ENCODE measurements at places on chromosomes 7 and 10.

DNA sequence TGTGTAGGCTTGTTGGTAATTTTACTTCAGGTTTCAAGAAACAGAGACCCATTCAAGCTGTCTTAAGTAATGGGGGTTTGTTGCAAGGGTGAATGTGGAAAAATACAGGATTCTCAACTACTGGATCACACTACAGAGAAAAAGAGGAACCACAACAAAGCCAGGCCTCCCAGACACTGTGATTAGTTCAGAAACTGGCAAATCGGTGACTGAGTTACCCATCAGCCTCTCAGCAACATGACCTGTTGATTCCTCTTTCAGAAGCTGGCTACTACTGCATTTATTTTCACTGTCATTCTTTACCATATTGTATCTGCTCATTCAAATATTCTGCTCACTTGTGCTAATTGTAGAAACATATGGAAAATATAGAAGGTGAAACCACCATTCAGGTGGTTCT is 16.0 kb downstream of the CCDC71L start:
- no peak for DNase-seq

GRCh38 chr7:156944876-156945275 is 4.6 kb upstream of the NOM1 start:
- no peak for DNase-seq

DNA sequence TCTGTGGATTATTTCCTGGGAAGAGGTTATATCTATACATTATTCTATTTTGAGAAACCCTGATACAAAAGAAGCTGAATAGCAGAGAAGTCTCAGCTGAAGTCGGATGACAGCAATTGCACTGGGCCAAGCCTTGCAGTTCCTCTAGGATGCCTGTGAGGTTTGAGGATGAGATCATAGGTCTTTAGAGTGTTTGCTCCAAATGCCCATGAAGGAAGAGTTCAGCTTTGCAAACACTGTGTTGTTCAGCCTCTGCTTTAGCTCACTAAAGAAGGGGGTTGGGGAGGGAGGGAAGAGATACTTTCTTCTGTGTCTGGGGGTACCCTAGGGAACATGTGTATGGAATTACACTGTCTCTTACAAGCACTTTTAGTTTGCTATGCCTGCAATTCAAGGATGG is 282.5 kb upstream of the NRP1 start:
- no peak for DNase-seq

DNA sequence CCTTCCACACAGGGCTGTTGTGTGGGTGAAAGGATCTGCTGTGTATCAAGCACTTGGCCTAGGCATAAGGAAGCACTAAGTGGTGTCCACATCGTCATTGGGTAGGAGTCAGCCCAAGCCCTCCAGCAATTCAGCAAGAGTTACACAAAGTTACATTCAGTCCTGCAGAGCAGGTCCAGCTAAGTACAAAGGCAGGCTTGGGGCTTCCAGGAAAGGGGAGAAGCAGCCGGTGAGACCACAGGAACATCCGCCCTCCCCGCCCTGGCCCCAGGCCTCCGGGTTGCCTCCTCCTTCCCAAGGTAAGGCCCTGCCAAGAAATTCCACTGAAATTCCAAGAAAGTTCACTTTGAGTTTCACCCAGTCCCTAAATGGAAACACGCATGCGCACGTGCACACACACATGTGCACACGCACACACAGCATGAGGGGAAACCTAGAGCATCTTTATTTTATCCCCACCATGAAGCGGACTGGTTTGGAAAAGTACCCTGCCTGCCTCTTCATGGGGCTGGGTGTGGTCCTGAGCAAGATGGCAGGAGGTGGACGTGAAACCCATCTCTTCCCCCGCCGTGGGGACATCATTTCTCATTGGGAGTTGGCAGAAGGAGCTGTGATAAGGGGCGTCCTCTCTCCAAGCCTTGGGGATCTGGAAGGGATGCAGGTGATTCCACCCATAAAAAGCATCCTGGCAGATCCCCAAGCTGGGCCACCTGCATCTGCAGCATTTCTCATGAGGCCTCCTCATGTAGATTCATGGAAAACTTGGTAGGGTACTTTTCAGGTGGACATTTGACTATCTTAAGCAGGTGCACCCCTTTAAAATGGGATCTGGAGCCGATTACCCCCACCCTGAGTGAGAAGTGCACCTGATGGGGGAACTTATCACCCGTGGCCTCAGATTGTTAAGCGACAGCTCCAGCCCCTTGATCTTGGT is 69.1 kb upstream of the NANOS1 start:
- no peak for DNase-seq

GRCh38 chr10:96501985-96502384 is 11.7 kb downstream of the TLL2 start:
- no peak for DNase-seq

DNA sequence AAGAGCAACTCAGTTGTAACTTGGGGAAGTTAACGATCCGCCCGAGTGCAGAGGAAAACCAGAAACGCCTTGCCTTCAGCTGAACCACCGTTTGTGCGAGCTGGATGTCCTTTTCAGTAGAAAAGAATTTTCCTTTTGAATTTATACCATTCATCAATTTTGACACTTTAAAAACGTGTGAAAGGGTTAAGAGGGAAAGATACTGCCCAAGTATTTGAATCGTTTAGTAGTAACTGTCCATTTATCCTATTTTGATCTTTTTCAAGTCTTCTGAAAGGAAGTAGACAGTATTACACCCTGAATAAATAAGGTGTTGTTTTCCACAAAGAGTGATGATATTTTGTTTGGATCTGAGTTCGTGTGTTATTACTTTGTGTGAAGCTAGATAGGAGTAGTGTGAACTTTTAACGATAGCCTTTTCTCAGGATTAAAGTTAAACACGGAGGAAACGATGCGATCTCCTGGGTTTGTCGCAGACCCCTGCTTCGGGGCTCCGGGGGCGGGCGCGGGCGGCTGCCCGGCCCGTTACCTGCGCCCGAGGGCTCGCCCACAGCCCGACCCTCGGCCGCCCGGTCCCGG is 830 bp upstream of the BMI1 start:
- DNase-seq: no peak

DNA sequence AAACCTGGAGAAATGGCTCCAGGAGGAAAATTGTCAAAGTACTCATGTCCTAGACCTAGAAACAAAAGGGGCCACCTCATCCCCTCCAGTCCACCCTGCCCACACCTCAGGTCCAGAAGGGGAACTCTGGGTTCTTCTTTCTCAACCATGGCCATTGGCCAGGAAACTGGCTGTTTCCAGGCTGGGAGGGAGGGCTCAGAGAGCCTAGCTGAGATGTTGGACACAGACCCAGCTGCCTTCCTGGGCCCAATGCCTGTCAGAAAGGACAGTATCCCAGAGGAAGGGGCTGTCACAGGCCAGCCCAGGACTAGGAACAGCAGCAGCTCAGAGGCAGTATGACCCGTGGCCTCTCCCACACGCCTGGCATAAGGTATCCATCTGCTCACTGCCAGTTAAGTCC is 9.6 kb downstream of the GRID1 start:
- no peak for DNase-seq

DNA sequence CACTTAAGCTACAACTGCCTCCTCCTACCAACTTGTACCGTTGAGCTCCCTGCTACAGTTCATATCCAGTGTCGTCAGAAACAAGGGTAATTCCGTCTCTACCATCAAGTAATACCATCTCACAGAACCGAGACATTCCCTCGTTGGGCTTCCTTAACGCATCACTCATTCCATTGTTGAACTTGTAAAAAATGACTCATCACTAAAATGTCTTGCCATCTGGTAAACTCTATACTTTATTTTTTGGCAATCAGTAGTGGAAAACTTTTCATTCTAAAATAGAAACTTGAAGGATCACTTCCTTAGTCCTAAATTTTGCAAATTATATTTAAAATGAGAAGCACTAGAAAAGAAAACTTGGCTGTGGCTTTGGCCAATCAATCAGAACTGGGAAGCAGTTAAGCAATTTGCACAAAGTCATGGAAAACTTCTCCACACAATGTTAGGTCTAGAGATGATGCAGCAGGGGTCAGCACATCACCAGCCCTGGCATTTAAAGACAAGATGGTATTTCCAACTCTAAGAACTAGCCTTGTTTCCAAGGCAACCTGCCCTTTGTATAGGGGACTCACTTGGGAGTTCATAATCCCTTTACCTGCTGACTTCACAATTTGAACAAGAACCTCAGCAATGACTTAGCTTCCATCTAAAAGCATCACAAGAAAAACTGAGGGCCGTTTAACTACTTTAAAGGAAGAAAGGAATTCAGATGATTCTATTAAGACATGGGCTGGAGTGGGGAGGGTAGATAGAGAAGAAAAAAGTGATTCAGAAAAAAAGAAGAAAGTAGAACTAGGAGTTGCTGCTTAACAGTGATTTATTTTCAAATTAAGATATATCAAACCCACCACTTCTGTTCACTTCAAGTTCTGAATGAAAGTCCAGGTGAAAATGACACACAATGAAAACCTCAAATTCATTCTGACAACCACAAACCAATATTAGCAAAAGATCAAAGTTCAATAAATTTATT is 288.1 kb downstream of the PARD3 start:
- no peak for DNase-seq

GRCh38 chr7:24216576-24217125 is 67.3 kb upstream of the NPY start:
- DNase-seq: no peak

GRCh38 chr10:50210876-50211275 is 40.4 kb downstream of the ASAH2 start:
- DNase-seq: no peak

DNA sequence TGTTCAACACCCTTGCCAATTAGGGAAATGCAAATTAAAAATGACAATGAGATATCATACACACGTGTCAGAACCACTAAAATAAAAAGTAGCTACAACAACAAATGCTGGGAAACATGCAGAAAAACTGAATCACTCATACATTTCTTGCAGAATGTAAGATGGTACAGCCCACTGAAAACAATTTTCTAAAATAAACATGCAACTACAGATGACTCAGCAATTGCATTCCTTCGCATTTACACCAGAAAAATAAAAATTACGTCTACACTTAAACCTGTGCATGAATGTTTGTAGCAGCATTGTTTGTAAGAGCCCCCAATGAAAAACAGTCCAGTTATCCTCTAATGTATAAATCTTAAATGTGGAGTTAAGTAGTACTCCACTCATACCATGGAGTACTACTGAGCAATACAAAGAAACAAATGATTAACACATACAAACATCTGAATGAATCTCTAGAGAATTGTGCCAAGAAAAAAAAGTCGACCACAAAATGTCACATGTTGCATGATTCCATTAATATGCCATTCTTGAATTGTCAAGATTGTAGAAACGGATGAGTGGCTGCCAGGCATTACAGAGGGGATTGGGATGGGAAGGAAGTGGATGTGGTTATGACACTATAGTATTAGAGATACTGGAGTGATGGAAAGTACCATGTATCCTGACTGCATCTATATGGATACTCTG is 134.6 kb upstream of the NPSR1 start:
- DNase-seq: no peak

DNA sequence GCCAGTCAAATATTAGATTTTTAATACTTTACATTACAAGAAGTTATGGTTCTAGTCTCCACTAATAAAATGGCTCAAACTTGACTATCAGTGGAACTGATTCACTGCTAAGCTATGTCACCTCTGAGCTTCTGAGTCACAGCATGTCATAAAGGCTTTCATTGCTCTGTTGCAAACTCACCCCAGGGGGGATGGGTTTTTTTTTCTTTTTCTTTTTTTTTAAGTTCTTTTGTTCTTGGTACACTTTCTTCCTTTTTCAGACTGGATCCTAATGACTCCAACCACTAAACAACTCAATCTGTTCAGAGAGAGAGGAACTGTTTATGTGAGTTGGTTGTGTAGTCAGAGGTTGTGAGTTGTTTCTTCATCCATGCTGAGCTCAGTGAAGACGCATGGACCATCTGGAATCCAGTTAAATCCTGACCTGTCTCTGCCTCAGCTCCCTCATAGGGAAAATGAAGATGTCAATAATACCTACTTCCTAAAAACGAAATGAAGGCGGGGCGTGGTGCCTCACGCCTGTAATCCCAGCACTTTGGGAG is 11.0 kb downstream of the MYOF start:
- no peak for DNase-seq

DNA sequence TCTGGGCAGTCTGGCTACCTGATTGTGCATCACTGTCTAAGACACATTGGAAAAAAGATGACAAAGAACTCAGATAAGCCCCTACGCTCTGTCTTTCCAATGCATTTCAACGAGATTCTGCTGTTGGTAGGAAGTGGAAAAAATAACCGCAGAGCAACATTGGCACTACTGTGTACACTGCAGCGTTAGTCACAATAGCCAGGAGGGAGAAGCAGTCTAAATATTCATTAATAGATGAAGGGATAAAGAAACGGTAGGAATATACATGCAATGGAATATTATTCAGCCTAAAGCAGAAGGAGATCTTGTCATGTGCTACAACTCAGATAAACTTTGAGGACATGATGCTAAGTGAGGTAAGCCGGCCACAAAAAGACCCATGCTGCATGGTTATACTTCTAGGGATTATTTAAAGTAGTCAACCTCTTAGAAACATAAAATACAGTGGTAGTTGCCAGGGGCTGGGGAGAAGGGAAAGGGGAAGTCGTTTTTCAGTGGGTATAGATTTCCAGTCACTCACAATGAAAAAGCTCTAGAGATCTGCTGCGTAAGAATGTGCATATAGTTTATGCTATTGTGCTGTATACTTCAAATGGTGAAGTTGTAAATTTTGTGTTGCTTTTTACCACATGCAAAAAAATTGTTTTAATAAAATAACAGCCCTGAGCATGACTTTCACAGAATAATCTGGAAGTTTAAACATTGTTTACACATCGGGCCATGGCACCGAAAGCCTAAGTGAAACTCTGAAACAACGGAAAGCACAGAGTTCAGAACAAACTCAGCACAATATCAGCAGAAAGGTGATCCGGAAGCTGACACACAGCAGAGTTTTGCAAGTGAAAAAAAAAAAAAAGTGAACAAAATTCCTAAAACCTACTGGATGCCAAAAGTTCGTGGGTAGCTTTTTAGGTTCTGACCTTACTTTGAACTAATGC is 40.1 kb downstream of the ELMO1 start:
- no peak for DNase-seq

GRCh38 chr10:48251152-48251524 is 23.4 kb downstream of the FRMPD2 start:
- DNase-seq: no peak

GRCh38 chr10:12974491-12975199 is 26.9 kb downstream of the CCDC3 start:
- no peak for DNase-seq

DNA sequence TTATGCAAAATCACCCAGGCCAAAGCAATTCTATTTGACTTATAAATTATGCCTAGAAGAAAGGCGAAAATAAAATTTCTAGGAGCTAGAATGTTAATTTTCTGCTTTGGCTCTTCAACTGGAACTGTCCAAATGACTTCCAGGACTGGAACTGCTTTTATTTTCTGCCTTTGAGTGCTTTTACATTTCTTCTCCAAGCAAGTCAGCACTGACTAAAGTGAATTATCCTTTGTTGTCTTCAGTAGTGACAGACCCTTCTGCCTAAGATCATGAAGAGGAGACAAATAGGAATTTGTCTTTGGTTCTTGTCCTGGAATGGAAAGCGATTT is 255.9 kb downstream of the DNAJB9 start:
- DNase-seq: no peak
